CD4-positive, alpha-beta T cell treated with Interleukin-6 for 4 hours (primary cell): ENCODE measurements at places on chromosomes 6 and 20.

DNA sequence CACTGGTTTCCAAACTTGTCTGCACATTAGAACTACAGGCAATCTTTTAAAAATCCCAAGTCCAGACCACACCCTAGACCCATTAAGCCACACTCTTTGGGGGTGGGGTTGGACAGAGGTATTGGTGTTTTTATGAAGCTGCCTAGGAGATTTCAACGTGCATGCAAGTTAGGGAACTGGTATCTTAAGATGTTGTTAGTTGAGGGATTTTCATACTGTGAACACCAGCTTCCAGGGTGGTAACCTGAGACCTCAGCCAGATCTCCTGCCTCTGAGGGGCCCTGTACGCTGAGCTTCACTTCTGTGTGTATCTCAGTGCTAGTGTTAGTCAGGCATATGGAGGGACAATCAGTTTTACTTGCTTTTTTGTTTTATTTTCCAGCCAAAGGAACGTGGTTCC, 138.0 kb downstream of the UTRN start:
- DNase-seq, result no peak

- no peak for DNase-seq
Measured at GRCh38 chr6:44386364-44386928, 1.1 kb upstream of the CDC5L start.

GRCh38 chr20:3193806-3194616, 10.5 kb downstream of the DDRGK1 start:
- DNase-seq, result no peak

DNA sequence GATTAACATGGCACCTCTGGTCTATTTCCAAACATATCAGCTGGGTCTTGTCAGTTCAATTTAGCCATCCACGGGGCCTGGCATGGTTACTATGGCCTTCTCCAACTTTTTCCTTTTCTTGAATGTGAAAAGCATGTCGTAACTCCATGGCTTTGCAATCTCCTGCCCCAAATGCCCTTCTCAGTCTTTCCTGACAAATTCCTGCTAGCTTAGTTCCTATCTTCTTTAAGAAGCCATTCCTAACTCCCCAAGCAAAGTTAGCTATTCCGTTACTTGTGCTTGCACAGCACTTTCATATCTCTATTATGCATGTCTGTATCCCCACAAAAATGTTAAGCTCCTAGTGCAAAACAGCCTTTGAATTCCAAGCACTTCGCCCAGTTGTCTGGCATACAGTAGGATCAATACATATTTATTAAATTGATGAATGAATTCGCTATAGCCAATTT, 105.6 kb downstream of the AIG1 start:
- DNase-seq, result no peak

GRCh38 chr6:136761227-136761922, 30.9 kb downstream of the MAP3K5 start:
- DNase-seq, result peak; percentile 44

- peak; percentile 62 for DNase-seq
Measured at GRCh38 chr6:87139236-87139635, 16.1 kb upstream of the ZNF292 start.
